ENCODE measurements at places on chromosomes 3 and 15.

GRCh38 chr3:194713299-194714136 lies 27.8 kb downstream of the FAM43A start:
- DNase-seq: no peak

DNA sequence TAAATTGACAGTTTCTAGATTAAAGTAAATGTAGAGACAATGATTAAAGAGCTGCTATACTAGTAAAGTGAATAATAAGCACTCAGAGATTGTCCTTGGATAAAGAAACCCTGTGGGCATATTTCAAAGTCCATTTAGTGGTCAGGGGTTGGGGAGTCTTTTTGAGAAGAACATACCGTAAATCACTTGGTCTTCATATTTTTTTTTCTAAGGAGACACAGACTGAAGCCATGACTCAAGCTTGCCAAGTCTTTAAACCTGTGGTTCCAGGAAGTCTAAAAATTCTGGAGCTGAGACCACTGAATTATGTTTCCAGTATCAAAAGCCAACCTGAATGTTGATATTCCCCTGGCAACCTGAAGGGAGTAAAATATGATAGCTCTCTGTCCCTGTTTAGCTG lies 171.0 kb downstream of the TPRG1 start:
- no peak for DNase-seq

DNA sequence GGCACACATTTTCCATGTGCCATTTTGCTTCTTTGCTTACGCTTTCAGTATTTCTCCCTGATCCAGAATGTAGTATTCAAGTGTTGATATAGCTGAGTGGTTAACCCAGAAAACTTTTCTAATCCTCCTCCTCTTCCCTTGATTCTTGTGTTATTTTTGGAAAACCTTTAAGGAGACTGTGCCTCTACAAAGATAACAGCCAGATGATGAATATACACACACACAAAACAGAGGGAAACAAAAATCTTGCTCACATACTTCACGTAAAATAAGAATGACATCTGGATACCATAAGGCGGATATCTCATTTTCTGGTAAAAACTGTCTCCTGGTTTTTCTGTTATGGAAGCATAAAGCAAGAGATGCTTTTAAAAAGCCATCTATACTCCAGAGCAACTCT lies 295.8 kb upstream of the THBS1 start:
- no peak for DNase-seq

DNA sequence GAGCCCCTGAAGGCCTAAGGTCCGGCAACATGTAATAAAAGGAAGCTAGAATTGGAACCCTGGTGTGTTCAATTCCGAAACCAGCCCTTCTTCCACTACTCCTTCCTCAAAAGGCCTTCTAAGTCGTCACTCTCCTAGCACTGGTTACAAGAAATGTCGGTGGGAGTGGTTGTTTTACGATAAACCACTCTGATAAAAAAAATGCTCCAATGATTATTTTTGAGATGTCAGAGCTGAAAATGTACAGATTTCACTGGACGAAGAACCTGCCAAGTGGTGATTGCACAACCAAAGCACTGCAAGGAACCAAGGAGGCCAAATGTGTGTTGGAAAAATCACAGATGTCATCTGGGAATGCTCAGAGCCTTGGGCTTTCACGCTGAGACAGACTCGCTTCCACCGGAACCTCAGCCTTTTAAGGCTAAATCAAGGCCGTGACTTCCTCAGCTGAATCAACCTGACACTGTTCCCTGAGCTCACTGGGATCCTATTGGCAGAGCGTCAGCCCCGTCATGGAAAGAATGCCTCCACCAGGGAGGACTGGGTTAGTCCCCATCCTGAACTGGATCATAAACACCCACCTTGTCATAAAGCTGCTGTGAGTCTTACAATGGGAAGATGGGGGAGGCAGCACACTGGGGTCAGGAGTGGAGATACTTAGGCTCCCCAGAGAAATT lies 108.1 kb upstream of the THBS1 start:
- no peak for DNase-seq

- no peak for DNase-seq
These were observed 10.8 kb downstream of the PRICKLE2 start for GRCh38 chr3:64214381-64215018.

- no peak for DNase-seq
These were observed 175.2 kb downstream of the TAFA4 start for GRCh38 chr3:68757157-68757556.

DNA sequence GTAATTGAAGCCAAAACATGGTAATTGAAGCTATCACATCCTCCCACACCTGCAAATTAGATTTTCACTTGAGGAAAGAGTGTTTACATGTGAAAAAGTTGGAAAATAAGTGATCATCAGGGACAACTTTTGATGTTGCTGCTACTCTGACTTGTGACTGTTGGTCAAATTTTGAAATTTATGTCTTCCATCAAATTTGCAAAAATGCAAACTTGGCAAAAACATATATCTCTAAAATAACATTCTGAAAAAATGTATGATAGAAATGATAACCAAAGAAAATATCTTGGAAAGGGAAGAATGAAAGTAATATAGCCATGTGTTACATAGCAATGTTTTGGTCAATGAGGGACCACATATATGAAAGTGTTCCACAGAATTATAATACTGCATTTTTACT lies 703.9 kb upstream of the SEMA6D start:
- DNase-seq: no peak

DNA sequence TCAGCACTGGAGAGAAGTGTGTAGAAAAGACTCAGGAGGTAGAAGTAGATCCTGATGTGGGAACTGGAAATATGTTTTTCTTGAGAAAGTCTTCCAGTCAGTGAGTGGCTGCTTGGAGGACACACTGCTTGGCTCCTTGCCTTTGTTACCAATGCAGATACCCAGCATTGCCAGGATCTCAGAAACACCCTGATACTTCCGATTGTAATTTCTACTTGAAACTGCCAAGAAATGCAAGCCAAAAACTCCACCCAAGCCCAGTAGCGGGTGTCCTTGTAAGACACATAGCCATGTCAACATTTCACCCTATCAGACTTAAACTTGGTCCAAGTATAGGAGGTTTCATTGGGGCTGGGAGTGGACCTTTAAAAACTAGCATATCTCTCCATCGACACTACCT lies 141.8 kb downstream of the ALDH1A2 start:
- no peak for DNase-seq

- DNase-seq: no peak
These were observed 81.2 kb downstream of the SCAPER start for GRCh38 chr15:76823890-76824289.

GRCh38 chr3:62255758-62256157 lies 117.6 kb downstream of the FEZF2 start:
- no peak for DNase-seq

DNA sequence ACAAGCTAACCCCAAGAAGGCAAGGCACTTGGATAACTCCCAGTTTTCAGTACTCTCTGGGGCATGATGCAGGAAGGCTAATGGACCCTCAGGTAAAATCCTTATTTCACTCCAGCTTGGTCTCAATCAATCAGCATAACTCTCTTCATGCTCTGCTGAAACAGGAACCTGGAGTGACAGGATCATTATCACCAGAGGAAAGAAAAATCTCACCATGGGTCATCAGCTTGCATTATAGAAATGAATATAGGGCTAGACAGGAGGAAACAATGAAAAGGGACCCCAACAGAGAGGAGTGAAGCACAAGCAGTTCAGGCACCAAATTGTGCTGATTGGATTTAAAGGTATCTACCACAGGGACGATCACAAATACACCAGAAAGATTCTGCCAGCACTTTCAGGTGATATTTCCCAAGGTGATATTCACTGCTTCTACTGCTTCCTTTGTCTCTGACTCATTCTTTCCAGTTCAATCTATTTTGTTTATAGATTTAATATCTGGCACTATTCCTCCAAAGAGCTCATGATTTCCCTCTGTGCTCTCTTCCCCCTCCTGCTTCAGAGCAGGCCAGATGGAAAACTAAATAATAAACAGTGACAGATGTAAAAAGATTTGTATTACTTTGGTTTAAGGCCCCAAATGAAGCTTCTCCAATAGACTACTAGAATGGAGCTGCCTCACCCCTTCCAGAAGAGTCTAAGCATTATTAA lies 22.9 kb upstream of the THUMPD3 start:
- DNase-seq: no peak

DNA sequence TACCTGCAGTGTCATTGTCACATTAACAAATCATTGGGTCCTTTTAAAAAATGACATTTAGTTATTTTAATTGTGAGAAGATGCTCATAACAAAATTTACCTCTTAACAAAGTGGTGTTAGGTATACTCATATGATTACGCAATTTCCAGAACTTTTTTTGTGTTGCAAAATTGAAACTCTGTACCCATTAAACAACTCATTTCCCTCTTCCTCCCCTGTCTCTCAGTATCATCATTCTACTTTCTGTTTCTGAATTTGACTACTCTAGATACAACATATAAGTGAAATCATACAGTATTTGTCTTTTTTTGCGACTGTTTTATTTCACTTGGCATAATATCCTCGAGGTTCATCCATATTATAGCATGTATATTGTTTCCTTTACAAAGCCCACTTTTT lies 58.7 kb upstream of the CHST2 start:
- no peak for DNase-seq

GRCh38 chr3:112519424-112520001 lies 20.2 kb upstream of the BTLA start:
- no peak for DNase-seq

DNA sequence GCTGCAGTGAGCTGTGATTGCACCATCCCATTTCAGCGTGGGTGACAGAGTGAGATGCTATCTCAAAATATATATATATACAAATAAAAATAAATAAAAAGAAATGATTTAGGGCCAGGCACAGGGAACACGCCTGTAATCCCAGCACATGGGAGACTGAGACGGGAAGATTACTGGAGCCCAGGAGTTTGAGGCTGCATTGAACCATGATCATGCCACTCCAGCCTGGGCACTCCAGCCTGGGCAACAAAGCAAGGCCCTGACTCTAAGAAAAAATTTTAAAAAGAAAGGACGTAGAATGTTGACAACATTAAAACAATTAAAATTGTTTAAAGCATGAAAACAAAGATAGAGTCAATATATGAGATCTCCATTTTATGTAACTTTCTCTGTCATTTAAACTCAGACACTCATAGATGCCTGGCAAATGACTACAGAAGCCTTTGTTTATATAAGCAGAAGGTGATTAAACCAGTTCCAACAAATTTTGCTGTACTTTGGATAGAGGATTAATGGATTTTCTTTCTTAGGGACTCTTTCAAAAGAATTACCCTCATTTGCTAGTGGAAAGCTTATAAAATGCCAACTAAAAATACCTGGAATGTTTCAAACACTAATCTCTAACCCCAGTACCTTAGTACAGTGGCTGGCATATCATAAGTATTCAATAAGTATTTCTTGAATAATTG lies 10.7 kb upstream of the TRPM7 start:
- DNase-seq: no peak

DNA sequence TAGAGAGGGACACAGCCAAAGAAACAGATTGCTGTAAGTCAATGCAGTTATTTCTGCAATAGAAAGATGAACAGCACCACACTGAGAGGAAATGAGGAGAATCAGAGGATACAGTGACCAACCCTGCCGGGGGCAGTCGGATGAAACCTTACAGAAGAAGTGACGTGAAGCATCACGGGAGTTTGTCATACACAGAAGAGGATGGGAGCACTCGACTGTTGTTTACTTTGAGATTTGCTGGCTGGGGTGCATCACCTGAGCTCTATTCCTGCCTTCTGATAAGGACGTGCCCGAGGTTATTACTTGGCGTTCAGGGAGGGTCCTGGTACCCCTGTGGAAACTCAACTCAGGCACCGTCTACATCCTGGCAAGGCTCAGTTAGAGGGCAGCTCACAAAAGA lies 45.4 kb downstream of the MAGEF1 start:
- no peak for DNase-seq

DNA sequence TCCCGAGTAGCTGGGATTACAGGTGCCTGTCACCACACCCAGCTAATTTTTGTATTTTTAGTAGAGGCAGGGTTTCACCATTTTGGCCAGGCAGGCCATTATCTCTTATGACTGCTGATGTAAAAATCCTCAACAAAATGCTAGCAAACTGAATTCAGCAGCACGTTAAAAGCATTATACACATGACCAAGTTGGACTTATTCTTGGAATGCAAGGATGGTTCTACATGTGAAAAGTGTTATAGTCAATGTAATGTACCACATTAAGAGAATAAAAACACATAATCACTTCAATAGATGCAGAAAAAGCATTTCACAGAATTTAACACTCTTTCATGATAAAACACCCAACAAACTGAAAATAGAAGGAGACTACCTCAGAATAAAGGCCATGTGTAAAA lies 20.2 kb downstream of the RNF13 start:
- DNase-seq: no peak

- no peak for DNase-seq
These were observed 33.7 kb upstream of the ZNF445 start for GRCh38 chr3:44511238-44511566.

- DNase-seq: no peak
These were observed 129.6 kb upstream of the LMCD1 start for GRCh38 chr3:8371960-8372463.

- DNase-seq: no peak
These were observed 425 bp downstream of the ANPEP start for GRCh38 chr15:89814112-89814742.

- peak; percentile 40 for DNase-seq
These were observed at the start of gene C3orf52 for GRCh38 chr3:112086076-112086854. Gene C3orf52 (plus strand): TSS chr3:112086389. CDS start chr3:112086408, 19 bp downstream.

- DNase-seq: no peak
These were observed 12.5 kb downstream of the MRPS25 start for GRCh38 chr3:15052335-15053242.

DNA sequence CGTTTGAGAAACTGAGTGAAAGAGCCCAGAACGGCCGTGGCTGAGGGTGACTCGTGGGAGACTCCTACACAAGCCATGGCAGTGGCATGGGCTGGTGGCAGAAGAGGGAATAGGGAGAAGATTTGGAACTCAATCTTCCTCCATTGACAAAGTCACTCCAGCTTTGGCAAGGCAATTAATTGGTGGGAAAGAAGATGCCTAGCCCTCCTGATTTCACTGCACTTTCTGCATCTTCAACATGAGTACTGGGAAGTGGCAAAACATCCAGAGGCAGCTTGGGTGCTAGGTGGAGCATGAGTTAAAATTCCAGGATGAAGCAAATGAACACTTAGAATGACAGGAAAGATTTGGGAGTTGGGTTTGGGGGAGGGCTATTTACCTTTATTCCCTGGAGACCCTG lies 1.4 kb upstream of the TGFBR2 start:
- DNase-seq: no peak

- DNase-seq: no peak
These were observed 1.2 kb downstream of the CHST2 start for GRCh38 chr3:143120716-143121240.

DNA sequence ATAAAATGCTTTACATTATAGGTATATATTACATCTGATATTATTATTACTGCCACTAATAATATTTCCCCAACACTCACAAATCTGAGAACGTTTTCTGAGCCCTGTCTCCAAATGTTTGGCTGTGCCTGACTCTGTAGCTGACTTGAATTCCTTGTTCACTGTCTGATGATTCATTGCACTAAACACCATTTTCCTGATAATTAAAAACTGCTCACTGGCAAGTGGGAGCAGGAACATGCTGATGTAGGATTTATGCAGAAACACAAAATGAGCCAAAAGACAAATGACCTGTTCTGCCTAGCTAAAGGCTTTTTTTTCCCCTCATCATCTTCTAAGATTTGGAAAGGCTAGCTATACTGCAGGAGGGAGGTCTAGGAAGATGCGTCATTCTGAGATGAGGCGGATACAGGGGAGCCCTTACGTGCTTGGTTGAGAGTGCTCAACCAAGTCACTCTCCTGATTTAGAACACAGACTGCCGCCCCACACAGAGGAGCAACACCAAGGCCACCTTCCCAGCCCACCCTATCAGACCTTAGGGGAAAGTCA lies 380.7 kb downstream of the EPHB1 start:
- DNase-seq: no peak

Measured in effector memory CD4-positive, alpha-beta T cell (primary cell).